ENCODE measurements at places on chromosomes 12 and 14.

DNA sequence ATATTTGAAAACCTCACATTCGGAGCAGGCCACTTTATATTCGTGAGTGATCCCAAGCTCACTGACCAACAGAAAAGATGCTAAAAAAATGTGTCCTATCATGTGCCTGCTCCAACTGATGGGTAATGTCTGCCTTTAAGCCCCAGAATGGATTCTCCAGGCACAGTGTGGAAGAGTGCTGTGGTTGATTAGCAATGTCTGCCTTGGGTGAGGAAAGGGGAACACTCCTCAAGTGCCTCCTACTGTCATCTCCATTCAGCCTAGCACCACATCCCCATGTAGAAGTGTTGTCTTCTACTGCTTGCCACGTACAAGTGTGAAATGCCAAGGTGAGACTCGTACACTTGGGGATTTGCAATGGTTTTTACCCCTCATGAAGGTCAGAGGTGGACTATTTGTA is 199.3 kb downstream of the SLC41A2 start:
- no peak for DNase-seq

DNA sequence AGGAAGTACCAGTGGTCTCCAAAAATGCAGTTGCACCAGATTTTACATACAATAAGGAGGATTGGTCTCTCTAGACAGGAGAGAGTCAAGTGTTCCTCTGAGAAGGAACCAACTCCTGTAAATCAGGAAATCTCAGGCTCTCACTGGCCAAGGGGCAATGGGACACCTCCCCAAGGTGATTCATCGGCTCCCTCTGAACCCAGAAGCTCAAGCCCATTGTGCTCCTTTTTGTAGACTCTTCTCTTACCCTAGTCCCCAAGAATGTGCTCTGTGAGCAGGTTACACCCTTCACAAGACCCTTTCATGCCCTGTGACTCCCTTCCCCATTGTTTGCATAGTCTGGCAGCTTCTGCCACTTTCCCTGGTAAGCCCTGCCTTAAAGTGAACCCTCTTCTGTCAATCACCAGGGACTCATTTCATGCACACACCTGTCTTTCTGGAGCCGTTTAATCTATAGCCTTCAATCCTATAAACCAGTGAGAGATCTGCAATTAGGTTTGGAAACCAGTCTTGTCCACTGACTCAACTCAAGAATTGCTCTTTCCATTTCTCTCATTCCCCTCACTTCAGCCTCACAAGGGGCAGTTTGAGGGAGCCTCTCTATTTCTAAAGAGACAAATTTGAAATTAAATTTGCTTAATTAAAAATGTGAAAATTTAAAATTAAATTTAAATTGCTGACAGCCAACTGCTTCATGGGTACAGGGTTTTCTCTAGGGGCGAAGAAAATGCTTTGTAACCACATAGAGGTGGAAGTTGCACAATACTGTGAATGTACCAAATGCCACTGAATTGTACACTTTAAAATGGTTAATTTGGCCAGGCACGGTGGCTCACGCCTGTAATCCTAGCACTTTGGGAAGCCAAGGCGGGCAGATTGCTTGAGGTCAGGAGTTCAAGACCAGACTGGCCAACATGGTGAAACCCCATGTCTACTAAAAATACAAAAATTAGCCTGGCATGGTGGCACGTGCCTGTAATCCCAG is 38.3 kb upstream of the LTA4H start:
- no peak for DNase-seq

DNA sequence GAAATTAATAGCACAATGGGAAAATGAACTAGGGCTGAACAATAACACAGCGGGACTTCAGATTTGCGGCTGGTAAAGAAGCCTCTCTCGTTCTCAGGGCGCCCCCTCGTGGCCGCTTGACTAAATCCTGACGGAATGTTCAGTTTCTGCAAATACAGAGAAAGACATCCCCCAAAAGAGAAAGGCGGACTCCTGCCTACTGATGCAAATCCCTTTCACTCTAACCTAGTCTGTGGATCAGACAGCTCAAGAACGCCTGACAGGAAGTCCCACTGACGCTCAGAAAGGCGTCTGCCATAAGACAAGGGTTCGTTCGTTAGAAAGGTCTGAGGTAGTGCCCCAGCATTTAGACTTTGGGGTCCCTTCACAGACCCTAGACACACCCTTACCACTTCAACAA is 2.5 kb downstream of the NUAK1 start:
- peak; percentile 65 for DNase-seq

- no peak for DNase-seq
Observed at GRCh38 chr12:113591480-113591974, 119.9 kb upstream of the LHX5 start.

- DNase-seq: no peak
Observed at GRCh38 chr12:41683023-41683422, 461.7 kb downstream of the GXYLT1 start.

DNA sequence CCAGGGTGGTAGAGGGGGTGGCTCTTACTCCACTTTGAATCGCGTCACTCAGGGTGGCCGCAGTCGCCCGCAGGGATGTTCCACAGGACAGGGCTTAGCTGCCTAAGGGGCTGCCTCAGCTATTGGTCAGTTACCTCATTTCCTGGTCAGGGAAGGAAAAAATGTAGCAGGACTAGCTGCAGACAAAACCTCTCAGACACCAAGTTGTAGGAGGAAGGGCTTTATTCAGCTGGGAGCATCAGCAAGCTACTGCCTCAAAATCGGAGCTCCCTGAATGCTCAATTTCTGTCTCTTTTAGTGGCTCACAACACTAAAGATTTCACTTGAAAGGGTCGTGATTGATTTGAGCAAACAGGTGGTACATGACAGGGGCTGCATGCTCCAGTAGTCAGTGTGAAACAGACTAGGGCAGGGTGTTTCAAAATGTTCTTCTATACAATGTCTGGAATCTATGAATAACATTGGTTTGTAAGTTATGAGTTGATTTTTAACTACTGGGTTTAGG is 6.4 kb upstream of the CLEC6A start:
- no peak for DNase-seq

DNA sequence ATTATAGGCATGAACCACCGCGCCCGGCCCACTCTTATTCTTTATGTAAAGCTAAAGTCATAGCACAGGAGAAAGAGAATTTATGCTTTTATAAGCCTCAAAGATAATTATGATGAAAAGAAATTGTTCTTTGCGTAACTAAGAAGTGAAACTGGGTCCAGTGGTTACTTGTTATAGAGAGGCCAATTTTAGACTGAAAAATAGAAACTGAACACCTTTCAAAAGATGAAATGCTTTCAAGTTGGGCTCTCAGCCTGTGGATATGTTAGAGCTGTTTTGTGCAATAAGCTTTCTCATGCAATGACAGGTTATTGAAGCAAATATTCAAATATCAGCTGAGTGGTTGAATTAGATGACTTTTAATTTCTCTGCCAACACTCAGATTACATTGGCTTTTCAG is 7.9 kb downstream of the TMEM253 start:
- no peak for DNase-seq

DNA sequence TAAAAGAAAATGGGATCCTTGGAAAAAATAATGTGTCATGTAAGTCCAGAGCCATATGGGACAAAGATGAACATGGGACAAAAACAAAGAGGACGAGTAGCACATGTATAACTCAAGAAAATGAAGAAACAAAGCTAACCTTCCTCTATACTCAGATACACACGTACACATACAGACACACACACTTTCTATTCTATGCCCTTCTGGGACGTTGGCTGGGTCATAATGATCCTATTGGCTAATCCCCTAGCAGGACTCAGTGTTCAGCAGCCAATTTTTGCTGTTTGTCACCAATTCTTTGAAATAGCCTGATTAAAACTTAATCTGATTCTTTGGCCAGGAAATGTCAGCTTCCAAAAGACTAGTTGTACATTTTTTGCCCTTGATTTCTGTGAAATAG is 189.4 kb upstream of the FOXG1 start:
- no peak for DNase-seq

DNA sequence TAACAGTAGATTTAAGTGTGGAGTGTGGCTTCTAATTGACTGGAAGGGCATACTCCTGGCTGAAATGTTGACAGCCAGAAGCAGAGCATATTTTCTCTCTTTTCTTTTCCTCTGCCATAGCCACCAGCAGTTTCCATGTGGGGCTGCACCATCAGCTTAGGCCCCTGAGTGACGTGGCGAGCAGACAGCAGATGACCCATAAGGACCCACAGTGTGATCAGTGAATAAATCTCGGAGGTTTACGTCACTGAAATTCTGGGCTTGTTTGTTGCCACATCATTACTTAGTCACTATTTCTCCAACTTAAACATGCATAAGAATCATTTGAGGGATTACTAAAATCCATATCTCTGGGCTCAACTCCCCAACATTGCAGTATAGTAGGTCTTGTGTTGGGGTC is 549.7 kb upstream of the TMEM132C start:
- no peak for DNase-seq

GRCh38 chr14:102928412-102929240 is 6.2 kb downstream of the AMN start:
- peak; percentile 64 for DNase-seq

DNA sequence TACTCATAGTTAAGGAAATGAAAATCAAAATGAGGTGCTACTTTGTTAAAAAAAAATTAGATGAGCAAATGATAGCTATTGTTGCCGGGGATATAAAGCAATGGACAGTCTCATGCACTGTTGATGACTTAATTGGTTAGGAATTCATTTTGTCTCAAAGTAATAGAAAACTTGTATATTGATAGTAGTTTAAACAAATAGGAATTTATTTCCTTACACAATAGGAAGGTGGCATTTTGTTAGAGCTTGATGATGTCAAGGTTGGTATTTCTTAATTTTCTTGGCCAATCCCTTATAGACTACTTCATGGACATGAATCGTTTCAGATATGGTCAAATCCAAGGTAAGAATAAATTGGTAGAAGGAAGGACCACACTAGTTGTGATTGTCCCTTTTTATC is 7.8 kb downstream of the PRPF39 start:
- no peak for DNase-seq

DNA sequence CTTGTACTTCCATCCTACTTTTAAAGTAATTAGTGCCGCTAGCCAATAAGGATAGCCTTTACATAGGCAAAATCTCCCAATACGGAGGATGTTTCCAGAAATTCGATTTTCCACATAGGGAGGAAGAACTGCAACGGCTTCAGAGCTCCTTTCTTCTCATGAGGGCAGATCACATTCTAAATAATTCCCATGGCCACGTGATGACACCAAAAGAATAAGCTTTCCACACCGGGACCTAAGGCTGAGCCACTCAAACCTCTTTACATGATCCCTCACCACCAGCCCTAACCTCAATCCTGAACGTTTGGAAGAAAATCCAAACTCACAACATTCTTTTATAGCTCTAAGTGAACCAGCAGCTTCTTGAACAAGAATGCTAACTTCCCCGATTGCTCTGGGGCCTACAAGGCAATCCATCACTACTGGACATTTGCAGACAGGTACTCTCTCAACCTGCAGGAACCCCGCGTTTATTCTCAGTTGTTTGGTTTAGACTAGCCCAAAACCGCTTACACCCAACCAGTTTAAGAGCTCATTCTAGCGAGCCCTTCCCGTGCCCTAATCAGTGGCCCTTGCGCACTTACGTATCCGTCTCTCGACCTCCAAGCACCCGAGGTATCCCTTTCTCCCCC is 884 bp downstream of the CAPRIN2 start:
- no peak for DNase-seq

DNA sequence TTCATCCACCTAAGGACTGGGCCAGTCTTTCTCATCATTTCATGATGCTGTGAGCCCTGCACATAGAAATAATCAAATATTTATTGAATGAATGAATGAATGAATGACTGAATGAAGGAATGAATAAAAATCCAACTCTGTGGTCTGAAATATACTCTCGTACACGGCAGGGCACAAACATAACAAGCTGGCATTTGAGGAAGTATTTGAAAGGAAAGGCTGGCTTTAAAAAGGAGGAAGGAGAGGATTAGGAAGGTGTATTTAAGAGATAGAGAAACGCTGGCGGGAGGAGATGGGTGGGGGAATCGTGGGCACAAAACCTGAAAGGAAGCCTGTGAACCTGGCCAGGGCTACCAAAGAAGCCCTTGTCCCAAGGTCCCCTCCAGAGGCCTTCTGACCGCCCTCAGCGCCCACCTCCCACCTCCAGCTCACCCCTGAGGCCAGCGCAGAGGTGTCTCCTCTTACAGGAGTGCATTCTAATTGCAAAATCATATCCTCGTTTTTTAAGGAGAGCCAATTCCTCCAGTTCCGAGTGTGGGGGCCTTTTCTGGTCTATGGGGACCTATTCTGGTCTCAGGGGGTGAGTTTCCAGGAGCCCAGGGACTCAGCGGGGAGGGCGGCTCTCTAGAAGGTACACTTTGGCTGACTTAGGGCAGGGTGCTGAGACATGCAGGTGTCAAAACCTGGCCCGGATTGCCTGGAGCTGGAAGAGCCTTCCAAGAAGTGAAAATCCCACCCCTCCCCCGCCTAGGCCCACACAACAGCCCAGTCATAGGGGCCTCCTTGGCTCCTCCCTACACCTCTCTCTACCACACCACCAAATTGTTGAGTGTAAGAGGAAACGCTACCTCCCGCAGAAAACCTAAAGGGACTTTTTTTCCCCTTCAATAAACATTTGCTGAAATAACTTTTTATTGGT is 8.7 kb upstream of the JDP2 start:
- DNase-seq: peak; percentile 28

- no peak for DNase-seq
Observed at GRCh38 chr12:131454418-131455217, 256.3 kb upstream of the SFSWAP start.

DNA sequence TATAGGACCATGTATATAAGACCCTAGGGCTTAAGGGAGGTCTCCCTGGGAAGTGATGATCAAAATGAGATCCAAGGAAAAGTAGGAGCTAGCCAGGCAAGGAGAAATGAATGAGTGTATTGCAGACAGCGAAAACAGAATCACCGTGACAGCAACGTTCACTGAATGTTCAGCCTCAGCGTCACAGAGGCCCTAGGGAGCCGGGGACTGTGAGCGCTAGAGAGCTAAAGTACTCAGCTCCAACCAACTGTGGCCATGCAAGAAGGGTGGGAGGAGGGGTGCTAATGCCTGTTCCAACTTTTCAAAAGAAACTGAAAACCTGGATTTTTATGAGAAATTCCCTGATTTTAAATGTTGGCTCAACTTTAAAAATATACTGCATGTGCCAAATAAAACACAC is 105.5 kb upstream of the CCND2 start:
- DNase-seq: no peak

DNA sequence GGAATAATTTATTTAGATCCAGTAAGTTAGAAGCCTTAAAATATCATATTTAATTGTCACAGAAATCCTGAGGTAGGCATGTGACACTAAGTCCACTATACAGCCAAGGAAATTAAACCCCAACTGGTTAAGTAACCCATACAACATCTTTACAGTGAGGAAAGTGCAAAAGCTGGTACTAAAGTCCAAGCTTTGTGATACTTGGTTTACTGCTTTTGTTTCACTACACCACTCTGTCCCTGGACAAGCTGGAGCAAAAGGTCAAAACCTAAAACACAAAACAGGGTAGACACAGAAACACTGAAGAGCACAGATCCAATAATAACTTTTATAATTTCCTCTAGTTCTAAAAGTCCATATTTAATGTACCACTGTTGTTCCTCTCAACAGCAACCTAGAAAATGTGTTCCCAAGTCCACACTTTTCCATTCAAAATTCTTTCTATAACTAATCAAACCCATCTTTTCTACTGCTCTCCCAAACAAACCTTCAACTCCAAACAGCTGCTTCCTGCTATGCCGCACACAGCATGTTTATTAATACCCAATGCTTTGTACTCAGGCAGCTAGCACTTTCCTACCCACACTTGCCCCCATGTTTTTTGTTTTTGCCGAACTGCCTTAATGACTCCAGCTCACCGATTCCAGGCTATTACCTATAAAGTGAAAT is 90.9 kb downstream of the MED13L start:
- no peak for DNase-seq
